T-cell (primary cell): ENCODE measurements at places on chromosomes 3 and 15.

- peaks cover 49% of the 10 kb centered on the region for H3K27me3 ChIP-seq
- no peak overlapping the region for H3K27ac ChIP-seq
- DNase-seq = no peak
- H3K36me3 ChIP-seq = no peaks in the 10 kb centered on the region
- H3K4me1 ChIP-seq = peaks cover 12% of the 10 kb centered on the region
Measured at GRCh38 chr15:74365598-74366445, 1.6 kb downstream of the CYP11A1 start.

GRCh38 chr15:91135201-91136130 is 35.4 kb downstream of the SV2B start:
- H3K27me3 ChIP-seq = no peaks in the 10 kb centered on the region
- H3K4me3 ChIP-seq = no peak overlapping the region
- no peak overlapping the region for H3K27ac ChIP-seq
- no peaks in the 10 kb centered on the region for H3K4me1 ChIP-seq
- H3K36me3 ChIP-seq = no peaks in the 10 kb centered on the region

GRCh38 chr3:128917291-128917690 is 37.9 kb downstream of the ACAD9 start:
- H3K27me3 ChIP-seq = no peaks in the 10 kb centered on the region
- H3K36me3 ChIP-seq = peaks cover 32% of the 10 kb centered on the region
- peaks cover 5% of the 10 kb centered on the region for H3K4me1 ChIP-seq
- H3K4me3 ChIP-seq = no peak overlapping the region

- H3K36me3 ChIP-seq = peaks cover 66% of the 10 kb centered on the region
- no peak overlapping the region for H3K4me3 ChIP-seq
- no peak overlapping the region for H3K27ac ChIP-seq
Measured at GRCh38 chr15:50576166-50576565, 29.7 kb upstream of the USP50 start.

GRCh38 chr3:126835472-126836219 is 131.6 kb downstream of the CHCHD6 start:
- H3K27me3 ChIP-seq = no peaks in the 10 kb centered on the region
- no peak for DNase-seq
- H3K4me3 ChIP-seq = no peak overlapping the region
- no peak overlapping the region for H3K27ac ChIP-seq
